Hair follicle dermal papilla cell (primary cell): ENCODE measurements at places on chromosomes 16 and 17. TPM values are rescaled to one million over a fixed set of nuclear protein-coding genes. Genes with fewer than 3 reads are reported as not detected.

The KCNJ18 gene
- total RNA-seq, result not detected in 2 replicates

The EVPL gene
- total RNA-seq, result under 0.01 TPM in 1 of 2 replicates, not detected in the other

The REXO5 gene
- total RNA-seq, result 7.0 and 11.1 TPM in 2 replicates

The GGT6 gene
- not detected in 2 replicates for total RNA-seq

The GCGR gene
- total RNA-seq, result not detected in 2 replicates

The OR1A1 gene
- not detected in 2 replicates for total RNA-seq

The HOXB1 gene
- not detected in 2 replicates for total RNA-seq

The CDRT15 gene
- total RNA-seq, result not detected in 2 replicates

The NHLRC4 gene
- total RNA-seq, result 1.5 and 2.6 TPM in 2 replicates

The KRT39 gene
- total RNA-seq, result not detected in 2 replicates

The CDIP1 gene
- 17.8 and 18.5 TPM in 2 replicates for total RNA-seq

The CAMKK1 gene
- total RNA-seq, result 2.9 and 4.1 TPM in 2 replicates

The CD300H gene
- total RNA-seq, result not detected in 2 replicates

The ALDH3A1 gene
- total RNA-seq, result 8.1 and 10.4 TPM in 2 replicates

The CD300C gene
- not detected in 2 replicates for total RNA-seq

The KRTAP3-1 gene
- not detected in 2 replicates for total RNA-seq

The PTGES3L gene
- not detected in 2 replicates for total RNA-seq

The EPOP gene
- total RNA-seq, result 0.85 and 1.5 TPM in 2 replicates

The CNTD1 gene
- not detected in 2 replicates for total RNA-seq
